ENCODE measurements at places on chromosomes 2 and 18.

GRCh38 chr18:60149316-60149715 is 223.3 kb downstream of the MC4R start:
- no peak for DNase-seq

DNA sequence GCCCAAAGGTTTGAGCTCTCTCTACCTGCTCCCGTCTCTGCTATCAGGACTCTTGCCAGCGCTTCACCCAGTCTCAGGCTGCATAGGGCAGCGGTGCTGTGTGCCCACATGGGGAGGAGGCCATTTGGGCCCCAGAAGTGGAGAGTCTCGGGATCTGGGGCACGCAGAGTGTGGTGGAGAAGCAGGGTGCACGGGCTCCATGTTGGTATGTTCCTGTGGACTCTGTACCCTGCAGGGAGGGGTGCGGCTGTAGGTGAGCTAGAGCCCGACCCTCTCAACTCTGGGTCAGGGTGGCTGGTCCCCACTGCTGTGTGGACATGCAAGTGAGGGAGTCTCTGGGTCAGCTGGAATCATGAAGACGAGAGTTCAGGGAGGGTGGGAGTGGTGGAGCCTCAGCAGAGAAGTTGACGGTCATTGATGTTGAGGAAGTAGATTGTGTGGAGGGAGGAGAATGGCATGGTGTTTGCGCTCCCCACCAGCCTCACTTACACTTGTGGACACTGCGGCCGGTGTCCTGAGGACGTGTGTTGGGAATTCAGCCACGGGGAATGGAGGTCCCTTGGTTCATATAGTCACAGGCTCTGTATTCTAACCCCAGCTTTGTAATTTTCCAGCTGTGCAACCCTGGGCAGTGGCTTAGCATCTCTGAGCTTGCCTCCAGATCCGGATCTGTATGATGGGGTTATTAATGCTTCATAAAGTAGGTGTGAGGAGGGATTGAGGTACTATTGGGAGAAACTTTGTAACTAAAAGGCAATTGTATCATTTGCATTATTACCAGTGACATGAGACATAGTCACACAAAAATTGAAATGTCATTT is 840 bp upstream of the PSD4 start:
- DNase-seq: no peak

- DNase-seq: no peak
Observed at GRCh38 chr2:240169486-240170353, 29.3 kb upstream of the OTOS start.

DNA sequence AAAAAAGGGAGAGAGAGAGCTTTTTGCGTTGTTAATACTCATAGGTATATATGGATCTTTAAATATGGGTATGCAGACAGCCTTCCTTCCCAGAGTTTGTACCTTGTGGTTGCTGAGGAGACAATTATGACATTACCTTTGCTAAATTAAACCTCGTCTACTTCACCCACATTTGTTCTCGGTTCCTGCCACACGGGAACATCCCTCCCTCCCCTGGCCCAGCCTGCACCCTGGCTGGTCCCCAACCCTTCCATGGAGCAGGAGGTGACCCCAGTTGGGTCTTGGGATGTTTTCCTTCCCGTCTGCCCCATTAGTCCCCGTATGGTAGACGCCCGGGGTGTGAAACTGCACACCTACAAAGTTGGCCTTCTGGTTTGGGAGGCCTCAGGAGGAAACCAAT is 105.3 kb upstream of the FZD7 start:
- DNase-seq: no peak

DNA sequence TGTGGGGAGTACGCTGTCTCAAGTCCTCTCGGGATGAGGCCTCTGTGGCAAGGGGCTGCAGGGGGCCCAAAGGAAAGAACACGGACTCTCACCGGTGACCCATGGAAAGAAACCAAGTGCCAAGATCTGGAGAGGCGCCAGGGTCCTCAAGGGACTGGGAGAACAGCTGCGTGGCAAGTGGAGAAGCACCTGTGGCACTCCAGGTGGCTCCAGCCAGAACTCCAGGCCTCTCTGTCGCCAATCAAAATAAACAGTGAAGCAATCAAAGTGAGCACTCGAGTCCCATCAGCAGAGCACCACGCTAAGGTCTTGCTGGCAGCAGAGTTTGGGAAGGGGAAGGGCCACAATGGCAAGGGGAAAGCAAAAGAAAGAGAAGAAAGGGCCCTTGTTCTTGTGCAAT is 54.7 kb downstream of the BCL2 start:
- DNase-seq: no peak

- no peak for DNase-seq
Observed at GRCh38 chr2:29841386-29842004, 79.9 kb downstream of the ALK start.
